ENCODE measurements at places on chromosomes 13 and 19. TPM values are rescaled to one million over a fixed set of nuclear protein-coding genes. Genes with fewer than 3 reads are reported as not detected.

DNA sequence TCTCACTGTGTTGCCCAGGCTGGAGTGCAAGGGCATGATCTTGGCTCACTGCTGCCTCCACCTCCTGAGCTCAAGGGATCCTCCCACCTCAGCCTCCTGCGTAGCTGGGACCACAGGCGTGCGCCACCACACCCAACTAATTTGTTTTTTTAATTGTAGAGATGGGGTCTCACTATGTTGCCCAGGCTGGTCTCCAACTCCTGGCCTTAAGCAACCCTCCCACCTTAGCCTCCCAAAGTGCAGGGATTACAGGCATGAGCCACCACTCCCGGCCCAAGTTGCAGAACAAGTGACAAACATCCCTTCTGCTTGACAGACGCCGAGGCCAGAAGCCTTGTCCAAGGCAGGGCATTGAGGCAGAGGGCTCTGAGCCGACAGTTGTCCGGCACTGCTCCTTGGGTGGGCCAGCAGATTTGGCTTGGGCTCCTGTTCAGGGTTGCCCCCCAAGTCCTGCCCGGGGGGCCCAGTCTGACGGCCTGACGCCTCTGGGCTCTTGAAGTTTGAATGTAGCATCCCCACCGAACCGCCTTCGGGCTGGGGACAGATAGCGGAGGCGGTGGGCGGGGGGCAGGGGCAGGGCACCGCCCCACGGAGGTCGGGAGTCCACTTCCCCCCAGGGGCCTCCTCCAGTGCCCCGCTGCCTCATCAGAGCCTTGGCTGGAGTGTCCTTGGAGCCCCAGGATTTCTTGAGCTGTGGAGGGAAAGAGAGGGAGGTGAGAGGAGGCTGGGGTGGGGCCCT lies 5.7 kb upstream of the SPACA4 start:
- peak; percentile 21 for DNase-seq

DNA sequence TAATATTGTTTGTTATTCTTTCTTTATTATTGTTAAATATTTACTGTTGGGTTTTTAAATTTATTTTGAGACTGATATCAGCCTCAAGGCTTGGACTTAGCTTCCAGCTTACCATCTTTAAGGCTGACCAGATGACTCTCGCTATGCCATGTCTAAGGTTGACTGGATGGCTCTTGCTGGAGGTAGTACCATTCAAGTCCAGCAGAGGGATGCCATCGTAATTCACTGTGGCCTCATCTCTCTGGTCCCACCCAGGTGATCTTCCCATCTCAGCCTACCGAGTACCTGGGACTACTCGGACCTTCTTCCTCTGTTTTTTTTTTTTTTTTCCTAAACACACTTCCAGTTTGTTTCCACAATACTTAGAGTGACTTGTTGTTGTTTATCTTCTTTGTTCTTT lies 41.7 kb upstream of the ZNF91 start:
- no peak for DNase-seq

GRCh38 chr19:38837656-38838121 lies 6.1 kb upstream of the ECH1 start:
- peak; percentile 97 for DNase-seq

DNA sequence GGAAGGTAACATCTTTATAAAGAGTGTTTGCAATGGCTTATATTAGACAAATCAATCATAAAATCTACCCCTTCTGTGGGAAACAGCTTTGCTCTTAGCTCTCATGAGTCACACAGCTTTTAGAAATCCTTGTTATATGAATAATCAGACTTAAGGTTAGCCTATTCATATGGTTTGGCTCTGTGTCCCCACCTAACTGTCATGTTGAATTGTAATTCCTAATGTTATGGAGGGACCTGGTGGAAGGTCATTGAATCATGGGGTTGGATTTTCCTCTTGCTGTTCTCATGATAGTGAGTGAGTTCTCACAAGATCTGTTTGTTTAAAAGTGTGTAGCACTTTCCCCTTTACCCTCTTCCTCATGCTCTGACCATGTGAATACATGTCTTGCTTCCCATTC lies 704.2 kb upstream of the KLHL1 start:
- no peak for DNase-seq

The ZNF880 gene
- total RNA-seq = 27.3 TPM

The KLF1 gene
- 0.25 TPM for total RNA-seq

- DNase-seq = no peak
Observed at GRCh38 chr13:22114630-22115311, 443.9 kb downstream of the FGF9 start.

The TEX29 gene
- not detected for total RNA-seq

The ATP12A gene
- 0.09 TPM for total RNA-seq

DNA sequence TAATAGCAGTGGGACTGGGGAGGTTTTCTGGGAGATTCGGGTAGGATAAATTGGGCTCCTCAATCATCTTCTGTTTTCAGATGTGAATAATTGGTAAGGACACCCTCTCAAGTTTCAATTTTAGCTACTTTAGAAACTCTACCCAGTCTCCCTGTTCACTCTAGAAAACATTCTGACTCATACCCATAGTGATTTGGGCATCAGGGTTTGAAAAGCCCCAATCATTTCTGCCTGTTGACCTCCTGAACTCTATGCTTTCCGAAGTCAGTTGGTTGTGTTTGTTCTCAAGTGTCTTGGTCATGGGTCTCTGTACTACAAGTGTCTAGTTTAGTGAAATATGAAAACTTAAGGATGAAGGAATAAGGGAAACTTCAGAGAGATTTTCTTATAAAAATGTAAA lies 911.3 kb upstream of the GPC6 start:
- DNase-seq = no peak

GRCh38 chr19:10780368-10780767 lies 55.6 kb downstream of the TMED1 start:
- no peak for DNase-seq

GRCh38 chr19:33638167-33639034 lies 16.6 kb downstream of the CHST8 start:
- DNase-seq = no peak
